CD4-positive, alpha-beta T cell treated with Interleukin-17A for 1 hour (primary cell): ENCODE measurements at places on chromosomes 2 and 18.

DNA sequence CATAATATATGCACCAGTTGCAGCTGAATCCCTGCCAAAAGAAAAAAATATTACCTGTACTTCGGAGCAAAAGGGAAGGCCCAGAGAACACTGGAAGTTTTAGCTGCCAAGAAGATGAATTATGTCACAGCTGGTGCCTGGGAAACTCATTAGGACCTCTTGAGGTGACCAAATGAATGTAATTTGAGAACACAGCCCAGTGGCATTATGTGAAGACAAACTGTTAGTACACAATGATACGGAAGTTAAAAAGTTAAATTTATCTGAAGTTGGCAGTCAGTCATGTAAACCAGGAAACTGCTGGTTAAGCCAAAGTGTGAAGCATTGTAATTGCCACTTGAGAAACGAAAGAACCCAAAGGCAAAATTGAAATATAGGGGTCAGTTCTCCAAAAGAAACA is 80.7 kb downstream of the EML4 start:
- DNase-seq: no peak

DNA sequence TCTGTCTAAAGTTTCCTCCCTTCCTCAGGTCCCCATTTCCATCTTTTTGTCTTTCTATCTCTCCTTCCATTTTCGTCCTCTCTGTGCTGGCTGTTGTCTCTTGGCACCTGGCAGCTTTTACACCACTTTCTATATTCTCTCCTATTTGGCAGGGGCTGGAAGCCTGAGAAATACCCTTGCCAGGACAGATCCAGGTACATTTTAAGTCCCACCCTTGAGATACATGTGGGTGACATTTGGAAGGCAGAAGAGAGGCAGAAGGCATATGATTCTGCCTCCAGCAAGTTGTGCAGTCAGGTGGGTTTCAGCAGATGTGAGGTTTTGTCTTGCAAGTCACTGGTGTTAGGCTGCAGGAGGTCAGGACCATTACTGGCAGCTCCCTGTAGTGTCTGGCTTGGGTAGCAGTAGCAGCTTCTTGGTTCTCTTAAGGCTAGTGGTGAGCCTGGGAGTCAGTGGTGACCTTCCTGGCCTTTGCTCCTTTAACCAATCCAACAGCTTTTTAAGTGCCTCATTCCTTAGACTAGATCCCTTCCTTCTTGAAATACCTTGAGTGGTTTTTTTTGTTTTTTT is 90.1 kb downstream of the CAPN13 start:
- no peak for DNase-seq

DNA sequence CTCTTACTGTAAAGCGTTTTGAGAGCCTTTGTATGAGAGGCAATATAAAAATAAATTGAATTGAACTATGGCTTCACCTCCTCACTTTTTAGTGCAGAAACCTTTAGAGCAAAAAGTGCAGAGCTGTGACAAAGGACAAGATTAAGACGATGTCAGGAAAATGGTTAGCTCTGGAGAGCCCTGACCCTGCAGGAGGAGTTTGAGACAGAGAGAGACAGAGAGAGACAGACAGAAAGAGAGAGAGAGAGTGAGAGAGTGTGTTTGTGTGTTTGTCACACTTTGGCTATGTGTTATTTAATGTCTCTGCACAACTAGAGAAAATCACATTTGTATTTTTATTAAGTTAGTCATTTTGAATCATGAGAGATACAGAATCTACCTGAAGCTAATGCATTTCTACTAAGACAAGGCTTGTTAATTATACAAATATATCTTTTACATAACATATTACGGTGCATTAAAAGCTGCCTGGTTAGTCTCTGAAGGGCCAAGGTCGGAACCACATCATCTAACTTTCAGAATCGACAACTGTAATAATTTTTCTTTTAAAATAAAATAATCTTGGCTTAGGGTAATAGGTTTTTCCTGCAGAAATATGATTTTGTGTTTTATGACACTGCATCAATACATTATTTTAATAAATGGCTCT is 423.5 kb upstream of the ZEB2 start:
- no peak for DNase-seq

DNA sequence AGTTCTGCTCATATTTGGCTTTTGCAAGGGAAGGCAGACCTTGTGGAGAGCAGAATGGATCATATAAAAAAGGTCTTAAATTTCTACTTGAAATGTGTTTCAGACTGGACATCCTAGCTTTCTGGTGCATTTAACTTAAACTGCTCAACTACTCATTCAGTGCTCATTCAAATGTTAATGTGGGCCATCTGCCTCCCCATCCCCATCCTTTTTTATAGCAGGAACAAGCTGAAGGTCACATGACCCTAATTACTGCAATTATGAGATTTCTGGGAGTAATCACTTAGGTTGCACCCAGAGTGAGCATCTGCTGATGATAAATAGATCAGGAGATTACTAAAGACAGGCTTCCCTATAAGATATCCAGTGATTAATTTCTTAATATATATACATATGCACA is 96.1 kb downstream of the MAP2 start:
- DNase-seq: no peak

GRCh38 chr18:49613141-49613640 is 51.3 kb downstream of the LIPG start:
- DNase-seq: no peak

GRCh38 chr2:155895016-155895415 is 437.5 kb downstream of the NR4A2 start:
- no peak for DNase-seq
